ENCODE measurements at places on chromosomes 11 and 22. TPM values are rescaled to one million over a fixed set of nuclear protein-coding genes. Genes with fewer than 3 reads are reported as not detected.

GRCh38 chr11:824942-825341 lies 2.8 kb upstream of the CRACR2B start:
- DNase-seq, result no peak

GRCh38 chr11:74417860-74418508 lies 19.8 kb upstream of the PGM2L1 start:
- DNase-seq, result no peak

- peak; percentile 57 for DNase-seq
These were observed 27.9 kb upstream of the OAF start for GRCh38 chr11:120182790-120183491.

GRCh38 chr11:58958500-58958899 lies 19.2 kb downstream of the GLYATL1 start:
- no peak for DNase-seq

DNA sequence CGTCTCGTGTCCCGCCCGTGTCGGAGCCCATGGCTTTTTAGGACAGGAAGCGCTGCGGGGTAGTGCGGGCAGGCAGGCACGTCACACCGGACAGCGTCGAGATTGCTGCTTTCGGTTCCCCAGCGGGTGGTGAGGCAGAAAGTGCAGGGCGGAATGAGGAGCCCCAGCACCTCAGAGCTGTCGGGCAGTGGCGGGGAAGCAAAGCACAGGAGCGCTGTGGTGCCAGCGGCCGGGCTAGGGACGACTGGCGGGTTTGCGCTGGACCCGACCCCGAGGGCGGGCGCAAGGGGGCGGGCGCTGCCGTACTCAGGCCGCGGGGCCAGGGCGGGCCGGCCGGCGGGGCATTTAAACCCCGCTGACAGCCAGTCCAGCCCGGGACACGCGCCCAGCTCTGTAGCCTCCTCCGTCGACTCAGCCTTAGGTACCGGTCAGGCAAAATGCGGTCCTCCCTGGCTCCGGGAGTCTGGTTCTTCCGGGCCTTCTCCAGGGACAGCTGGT lies at the start of gene SLC37A2:
TSS of gene SLC37A2 (plus strand) at position 375 of the 498 bp plus-strand sequence. CDS start at position 438, 63 bp downstream.
- DNase-seq, result peak; percentile 87

- DNase-seq, result no peak
These were observed 93.6 kb downstream of the MTNR1B start for GRCh38 chr11:93063086-93063485.

DNA sequence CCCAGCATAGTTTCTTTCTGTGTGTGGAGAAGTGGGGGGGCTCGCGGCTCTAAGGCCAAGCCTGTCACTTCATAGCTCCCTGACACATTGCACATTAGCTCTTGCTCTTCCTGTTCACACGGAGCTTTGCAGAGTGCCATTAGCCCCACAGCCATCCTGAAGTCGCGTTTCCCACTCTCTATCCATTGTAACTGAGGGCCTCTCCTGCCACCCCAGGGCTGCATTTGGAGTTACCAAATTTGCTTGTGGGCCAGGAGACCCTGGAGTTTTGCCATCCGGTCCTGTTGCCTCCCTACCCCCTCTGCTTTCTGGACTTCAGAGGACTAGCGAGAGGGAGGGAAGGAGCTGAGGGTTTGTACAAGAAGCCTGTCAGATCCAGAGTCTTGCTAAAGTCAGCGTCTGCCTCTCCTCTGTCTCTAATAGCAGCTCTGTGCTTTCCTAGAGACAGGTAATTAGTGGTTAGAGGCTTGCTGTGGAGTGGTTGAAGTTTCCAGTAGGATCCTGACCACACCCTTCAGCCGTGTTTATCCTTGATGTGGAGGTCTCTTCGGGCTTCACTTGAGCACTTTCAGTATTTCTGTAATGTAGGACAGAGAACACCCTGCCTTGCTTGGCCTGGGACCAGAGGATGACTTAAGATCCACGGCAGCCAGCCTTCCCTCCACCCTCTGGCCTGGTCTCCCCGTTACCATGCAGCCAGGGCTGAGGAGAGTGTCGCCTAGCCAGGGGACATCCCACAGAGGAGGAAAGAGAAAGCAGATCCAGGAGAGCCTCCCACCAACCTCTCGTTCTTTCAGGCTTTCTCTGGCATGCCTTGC lies 14.1 kb downstream of the DCPS start:
- DNase-seq, result no peak

- no peak for DNase-seq
These were observed 17.1 kb downstream of the SC5D start for GRCh38 chr11:121309688-121310087.

DNA sequence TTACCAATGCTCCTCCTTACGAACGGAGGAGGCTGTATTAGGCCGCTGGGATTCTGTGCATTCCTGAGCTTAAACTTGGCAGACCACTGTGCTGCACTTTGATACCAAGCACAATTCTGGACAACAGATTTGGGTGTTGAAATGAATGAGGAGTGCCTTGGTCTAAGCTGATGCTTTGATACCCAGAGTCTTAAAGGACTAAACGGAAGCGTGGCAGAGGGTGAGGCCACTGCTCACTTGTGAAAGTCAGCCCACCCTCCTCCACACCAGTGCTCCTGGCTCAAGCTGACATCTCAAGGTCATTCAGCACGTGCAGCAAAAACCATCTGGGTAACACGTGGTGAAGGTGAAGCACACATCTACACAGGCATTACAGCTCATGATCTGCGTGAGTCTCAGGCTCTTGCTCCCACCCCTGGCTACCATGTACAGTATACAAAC lies 85.9 kb downstream of the MICAL3 start:
- no peak for DNase-seq

Gene MOGAT2
- total RNA-seq, result not detected

Gene UBQLN3
- total RNA-seq, result not detected

Gene TUT1
- 12.7 TPM for total RNA-seq

Gene OR5AL1
- total RNA-seq, result not detected

Gene GALNT18
- total RNA-seq, result 42.5 TPM

Gene POTEH
- not detected for total RNA-seq

Gene TRIM48
- total RNA-seq, result not detected

Gene RFPL1
- not detected for total RNA-seq

Gene OR52N4
- not detected for total RNA-seq

Data from osteocyte (in vitro differentiated cells).